ENCODE measurements at places on chromosomes 4 and X.

- no peak for DNase-seq
Measured at GRCh38 chr4:23945451-23946017, 55.7 kb upstream of the PPARGC1A start.

DNA sequence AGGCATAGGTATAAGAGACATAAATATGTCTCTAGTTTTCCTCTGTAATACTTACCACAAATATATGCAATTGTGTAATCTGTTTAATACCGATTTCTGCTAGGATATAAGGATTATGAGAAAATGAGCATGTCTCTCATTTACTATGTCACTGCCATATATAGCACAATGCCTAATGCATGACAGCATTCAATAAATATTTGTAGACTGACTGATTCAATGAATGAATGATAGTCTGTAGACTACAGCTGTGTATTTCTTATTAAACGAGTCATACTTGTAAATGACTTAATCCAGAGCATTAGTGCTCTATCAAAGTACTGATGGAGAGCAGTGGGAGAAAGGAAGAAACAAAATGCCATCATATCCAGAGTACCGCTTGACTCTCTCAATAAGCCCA, 175.6 kb downstream of the PPP3CA start:
- no peak for DNase-seq

DNA sequence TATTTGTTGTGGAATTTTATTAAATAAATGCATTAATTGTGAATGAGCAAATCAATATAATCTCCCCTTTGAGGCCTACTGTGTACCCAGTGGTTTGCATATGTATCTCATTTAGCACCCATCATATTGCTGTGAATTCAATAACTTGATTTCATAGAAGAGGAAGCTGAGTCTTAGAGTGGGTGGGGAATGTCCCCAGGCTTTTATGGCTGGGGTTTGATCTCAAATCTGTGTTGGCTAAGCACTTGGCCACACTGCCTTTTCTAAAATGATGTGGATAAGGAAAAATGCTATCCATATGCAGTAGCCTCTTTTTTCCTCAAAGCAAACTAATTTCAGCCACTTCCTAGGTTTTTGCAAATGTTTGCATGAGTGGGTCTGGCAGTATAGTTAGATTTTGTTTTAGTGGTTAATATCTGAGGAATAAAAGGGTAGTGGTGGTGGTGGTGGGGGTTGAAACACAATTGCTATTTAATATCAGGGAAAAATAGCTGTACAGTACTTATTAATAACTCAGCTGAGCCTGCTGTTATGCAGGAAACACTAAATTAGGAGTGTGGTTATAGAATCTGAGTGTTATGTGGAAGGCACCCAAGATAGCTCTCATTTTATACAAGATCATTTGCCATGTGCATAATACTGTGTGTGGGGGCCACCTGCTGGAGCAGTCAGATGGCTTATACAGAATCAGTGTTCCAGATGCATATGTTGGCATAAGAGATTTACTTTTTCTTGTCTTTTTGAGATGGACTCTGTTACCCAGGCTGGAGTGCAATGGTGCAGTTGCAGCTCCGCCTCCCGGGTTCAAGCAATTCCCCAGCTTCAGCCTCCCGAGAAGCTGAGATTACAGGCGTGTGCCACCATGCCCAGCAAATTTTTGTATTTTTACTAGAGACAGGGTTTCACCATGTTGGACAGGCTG, 108.0 kb downstream of the TMEM131L start:
- no peak for DNase-seq

GRCh38 chr4:182521011-182521410, 277.8 kb downstream of the TENM3 start:
- no peak for DNase-seq

DNA sequence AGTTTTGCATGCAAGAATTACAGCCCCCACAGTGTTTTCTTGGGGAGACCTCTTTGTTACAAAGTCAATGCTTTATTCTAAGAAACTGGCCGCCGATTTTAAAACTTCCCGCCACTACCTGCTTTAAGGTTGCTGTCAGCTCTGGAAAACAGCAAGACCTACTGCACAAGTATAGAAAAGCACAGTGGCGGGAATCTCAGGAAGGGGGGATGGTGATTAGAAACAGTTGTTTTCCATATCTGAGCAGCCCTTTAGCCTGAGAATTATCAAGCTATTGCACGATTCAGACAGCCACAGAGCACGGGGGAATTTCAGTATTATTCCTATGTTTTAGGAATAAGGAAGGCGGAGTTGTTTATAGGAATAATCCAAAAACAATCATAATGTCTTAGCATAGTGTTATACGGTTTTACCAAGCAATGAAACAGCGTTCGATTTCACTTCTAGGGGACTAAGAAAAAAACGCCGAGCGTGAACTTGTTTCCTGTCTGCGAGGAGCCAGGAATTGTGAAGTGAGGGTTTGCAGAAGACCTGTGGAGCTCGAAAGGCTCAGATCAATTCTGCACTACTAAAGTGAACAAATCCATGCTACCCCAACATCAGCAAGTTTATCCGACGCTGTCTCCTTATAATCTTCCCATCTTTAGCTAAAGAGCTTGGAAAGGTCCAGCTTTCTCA, 81.3 kb downstream of the HMGN5 start:
- no peak for DNase-seq

DNA sequence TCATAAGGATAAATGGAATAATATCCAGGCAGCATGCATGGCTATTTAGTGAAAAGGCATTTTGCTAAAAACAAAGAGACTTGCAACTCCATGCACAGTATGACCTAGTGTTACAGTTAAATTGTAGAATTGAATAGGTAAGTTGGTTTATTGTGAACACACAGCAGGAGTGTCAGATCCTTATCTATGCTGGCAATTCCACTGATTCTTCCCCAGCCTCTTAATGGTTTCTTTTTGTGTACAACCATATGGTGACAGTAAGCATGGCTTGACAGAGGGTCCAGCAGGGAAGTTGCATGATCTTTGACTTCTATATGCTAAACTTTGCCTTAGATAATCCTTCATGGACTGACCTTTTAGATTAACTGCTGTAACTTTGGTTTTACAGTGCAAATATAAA, 936.6 kb upstream of the EPHA5 start:
- no peak for DNase-seq

- DNase-seq: no peak
Measured at GRCh38 chr4:38783109-38783460, 295 bp upstream of the TLR10 start.

DNA sequence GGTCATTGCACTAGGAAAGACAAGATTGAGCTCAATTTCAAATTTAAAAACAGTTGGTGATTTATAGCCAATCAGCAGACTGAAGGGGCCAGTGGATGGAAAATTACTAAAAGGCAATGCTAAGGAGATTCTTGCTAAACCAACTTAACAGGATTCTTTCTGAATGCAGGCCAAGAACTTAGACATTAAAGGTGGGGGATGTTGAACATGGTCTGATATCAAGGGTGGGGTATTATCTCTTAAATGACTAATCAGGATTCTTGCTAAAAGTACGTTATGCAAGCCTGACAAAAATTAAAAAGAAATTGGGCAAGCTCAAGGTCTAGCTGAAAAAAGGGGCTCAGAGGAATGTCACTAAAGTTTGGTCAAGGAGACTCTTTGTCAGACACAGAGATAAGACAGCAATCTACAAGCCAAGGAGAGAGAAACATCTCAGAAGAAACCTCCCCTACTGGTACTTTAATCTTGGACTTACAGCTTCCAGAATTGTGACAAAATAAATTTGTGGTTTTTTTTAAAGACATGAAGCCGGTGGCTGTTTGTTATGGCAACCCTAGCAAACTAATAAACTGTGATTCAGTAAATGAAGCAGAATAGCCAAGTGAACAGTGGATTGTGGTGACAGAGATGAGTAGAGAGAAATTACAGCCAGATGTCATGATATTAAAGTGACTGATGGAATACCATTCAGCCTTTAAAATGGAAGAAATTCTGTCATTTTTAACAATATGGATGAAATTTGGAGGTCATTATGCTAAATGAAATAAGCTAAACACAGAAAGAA, 120.3 kb upstream of the KLHL4 start:
- DNase-seq: no peak

DNA sequence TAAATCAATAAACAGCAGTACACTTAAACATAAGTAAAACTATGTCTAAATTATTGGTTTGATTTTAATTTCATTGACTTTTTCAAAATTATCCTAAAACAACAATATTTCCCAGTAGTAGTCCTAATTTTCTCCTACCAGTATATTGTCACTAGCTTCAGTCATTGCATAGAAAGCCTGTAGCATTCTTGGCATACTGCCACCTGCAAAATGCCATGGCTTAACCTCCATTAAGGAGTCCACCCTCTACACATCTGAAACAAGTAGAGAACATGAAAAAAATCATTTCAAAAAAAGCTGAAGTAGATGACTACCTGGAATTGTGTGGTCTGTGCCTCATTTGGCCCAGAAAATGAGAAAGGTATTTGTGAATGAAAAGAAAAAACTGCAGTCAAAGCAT, 348.5 kb downstream of the INPP4B start:
- DNase-seq: no peak

- DNase-seq: no peak
Measured at GRCh38 chr4:36551697-36552214, 270.3 kb downstream of the DTHD1 start.

- no peak for DNase-seq
Measured at GRCh38 chr4:105162123-105162796, 15.6 kb downstream of the TET2 start.

GRCh38 chr4:121182296-121182695, 18.2 kb upstream of the TNIP3 start:
- no peak for DNase-seq

DNA sequence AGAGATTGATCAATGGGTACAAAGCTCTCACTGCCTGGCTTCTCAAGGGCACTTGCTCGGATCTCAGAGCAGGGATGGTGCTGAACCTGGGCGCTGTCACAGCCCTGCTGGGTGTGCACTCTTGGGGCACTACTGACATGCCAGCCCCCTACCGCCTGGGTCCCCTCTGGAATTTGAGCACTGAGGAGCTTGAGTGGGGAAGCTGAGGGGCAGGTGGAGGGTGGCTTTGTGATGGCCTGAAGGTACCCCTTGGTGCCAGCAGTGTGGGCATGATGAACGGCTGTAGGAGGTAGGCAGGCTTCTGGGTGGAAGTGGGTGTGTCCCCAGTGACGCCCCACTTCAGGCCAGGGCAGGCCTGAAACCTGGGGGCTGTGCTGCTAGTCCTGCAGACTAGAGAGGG, 379.1 kb upstream of the GRID2 start:
- DNase-seq: no peak

DNA sequence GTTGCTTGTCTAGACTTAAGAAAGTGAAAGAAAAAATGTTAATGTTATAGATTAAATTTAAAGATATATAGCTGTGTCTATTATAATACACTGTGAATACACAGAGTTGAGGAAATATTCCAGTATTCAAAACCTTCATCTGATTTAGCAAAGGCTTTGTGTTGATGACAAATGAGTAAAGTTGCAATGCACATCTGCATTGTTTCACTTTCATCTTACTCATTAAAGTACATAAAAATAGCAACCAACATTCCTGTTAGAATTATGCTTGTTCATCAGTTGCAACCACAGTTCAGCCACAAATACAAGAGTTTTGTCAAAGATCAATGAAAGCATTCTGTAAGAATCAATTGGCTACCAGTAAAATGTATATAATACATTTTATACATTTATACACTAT, 346.4 kb upstream of the SLC7A11 start:
- DNase-seq: no peak

DNA sequence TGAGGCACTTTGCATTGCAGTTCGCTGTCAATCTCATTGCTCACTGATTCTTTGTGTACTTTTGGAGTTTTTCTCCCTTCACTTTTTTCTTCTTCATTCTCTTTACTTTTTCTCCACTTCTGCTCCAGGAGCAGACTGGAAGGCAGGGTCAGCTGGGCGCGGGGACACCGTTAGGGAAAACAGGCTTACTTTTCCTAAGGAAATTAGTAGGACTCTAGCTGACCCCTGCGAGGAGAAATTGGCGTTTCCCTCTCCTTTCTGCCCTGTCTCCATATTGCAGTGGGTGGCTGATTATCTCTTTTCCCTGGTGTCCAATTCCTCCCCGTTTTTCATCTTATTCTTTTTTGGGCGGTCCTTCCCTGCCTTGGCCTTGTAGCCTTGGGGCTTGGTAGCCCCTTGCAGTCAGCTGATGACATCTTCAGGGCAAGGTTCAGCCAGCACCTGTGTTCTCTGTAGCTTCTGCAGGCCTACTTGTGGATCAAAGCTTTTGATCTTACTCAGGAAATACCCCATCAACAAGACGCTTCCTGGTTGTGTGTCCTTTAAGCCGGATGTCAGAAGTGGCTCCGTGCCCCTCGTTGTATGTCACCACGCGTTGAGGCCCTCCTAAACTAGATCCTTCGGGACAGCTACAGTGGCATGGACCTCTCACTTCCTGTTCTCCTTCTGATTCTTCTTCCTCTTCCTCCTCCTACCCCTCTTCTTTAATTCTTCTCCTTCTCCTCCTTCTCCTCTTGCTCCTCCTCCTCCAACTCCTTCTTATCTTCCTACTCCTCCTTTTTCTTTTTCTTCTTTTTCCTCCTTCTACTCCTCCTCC, 36.1 kb downstream of the NBDY start:
- DNase-seq: no peak

DNA sequence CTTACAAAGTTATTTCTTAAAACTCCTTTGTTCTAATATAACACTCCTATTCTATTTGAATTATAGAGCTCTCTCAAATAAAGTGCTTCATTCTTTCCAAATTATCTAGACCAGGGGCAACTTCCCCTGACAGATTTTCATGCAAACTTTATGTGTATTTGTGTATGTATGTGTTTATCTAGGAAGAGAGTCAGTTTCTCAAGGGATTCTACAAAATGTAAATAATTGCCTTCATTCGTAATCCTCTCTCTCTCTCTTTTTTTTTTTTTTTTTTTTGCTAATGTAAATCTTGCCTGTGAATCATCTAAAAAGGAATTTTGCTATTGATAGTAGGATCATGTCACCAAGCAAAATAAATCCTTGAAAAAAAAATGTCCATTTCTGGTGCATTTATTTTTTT, 38.9 kb upstream of the RBPJ start:
- DNase-seq: no peak

DNA sequence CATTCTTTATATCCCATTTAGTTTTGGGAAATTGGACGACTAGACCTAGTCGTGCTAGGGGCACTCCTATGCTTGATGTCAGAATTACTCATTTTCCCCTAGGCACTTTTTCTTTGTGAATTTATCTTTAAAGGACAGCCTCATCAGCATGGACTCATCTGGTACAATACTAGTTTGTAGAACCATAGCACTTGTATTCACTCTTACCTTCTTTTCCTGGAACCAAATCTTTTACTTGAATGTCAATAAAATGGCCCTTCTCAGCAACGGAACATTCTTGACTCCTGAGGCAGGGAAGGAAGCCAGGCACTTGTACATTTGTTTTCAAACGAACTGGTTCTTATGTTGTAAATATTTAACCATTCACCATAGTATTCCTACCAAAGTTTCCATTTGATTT, 187.1 kb downstream of the SHROOM3 start:
- no peak for DNase-seq

GRCh38 chrX:38165023-38165422, 55.6 kb downstream of the SRPX start:
- DNase-seq: no peak

DNA sequence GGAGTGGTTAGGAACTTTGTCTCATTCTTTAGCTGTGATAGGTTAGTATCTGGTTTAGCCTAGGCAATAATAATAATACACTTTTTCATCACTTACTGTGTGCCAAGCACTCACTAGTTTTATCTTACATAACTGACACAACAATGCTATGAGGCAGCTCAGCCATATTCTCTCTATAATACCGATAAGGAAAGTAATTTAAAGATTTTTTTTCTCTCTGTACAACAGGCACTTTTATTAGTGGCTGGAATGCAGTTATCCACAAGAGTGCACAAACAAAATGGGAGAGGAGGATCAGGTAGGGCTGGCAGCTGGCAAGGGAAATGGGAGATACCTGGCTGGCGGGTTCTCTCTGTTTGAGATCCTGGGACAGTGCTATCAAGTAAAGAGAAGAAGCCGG, 7.6 kb downstream of the RELL1 start:
- no peak for DNase-seq
